Osteocyte (in vitro differentiated cells): ENCODE measurements at places on chromosomes 7 and 10. TPM values are rescaled to one million over a fixed set of nuclear protein-coding genes. Genes with fewer than 3 reads are reported as not detected.

The RELN gene
- total RNA-seq = 0.19 and 0.52 TPM in 2 replicates

The ZNF804B gene
- total RNA-seq = not detected in 2 replicates

The HABP2 gene
- total RNA-seq = 0.11 and 0.18 TPM in 2 replicates

The MOGAT3 gene
- total RNA-seq = not detected in 2 replicates

The NYAP1 gene
- 0.89 and 0.99 TPM in 2 replicates for total RNA-seq

The NPC1L1 gene
- total RNA-seq = not detected in 2 replicates

The ACBD7 gene
- 0.73 and 0.86 TPM in 2 replicates for total RNA-seq

The HACD1 gene
- 25.1 and 28.6 TPM in 2 replicates for total RNA-seq

The ZNF117 gene
- 8.3 and 10.7 TPM in 2 replicates for total RNA-seq

The PRKG1 gene
- total RNA-seq = 10.5 and 10.8 TPM in 2 replicates

The FAM241B gene
- 3.4 TPM in 2 replicates for total RNA-seq

The PPP1R17 gene
- not detected in 2 replicates for total RNA-seq

The GPR22 gene
- total RNA-seq = not detected in 2 replicates

The OR2A1 gene
- not detected in 2 replicates for total RNA-seq

The CACUL1 gene
- 34.0 and 37.5 TPM in 2 replicates for total RNA-seq

The TMEM130 gene
- total RNA-seq = 1.5 and 1.7 TPM in 2 replicates

The CDK1 gene
- total RNA-seq = 12.6 and 13.1 TPM in 2 replicates

The SPDYE2 gene
- total RNA-seq = not detected in 2 replicates

The THNSL1 gene
- 4.4 and 5.0 TPM in 2 replicates for total RNA-seq

The CYP26C1 gene
- total RNA-seq = 0.08 TPM in 1 of 2 replicates, not detected in the other

The HMX2 gene
- not detected in 2 replicates for total RNA-seq

The UCN3 gene
- not detected in 2 replicates for total RNA-seq

The SLC39A12 gene
- not detected in 2 replicates for total RNA-seq

The OR6B1 gene
- not detected in 2 replicates for total RNA-seq

The KCP gene
- total RNA-seq = 0.55 and 0.70 TPM in 2 replicates

The EPDR1 gene
- total RNA-seq = 14.6 and 16.6 TPM in 2 replicates

The OR2AE1 gene
- total RNA-seq = not detected in 2 replicates

The LIPK gene
- total RNA-seq = not detected in 2 replicates

The TMED4 gene
- total RNA-seq = 88.6 and 89.6 TPM in 2 replicates

The PON2 gene
- 77.1 and 78.1 TPM in 2 replicates for total RNA-seq

The ZSCAN25 gene
- total RNA-seq = 19.6 and 20.7 TPM in 2 replicates

The ACTL6B gene
- not detected in 2 replicates for total RNA-seq

The RP9 gene
- 17.9 and 18.9 TPM in 2 replicates for total RNA-seq

The DDC gene
- not detected in 2 replicates for total RNA-seq

The NUPR2 gene
- total RNA-seq = not detected in 2 replicates

The FGFR2 gene
- total RNA-seq = 8.0 and 10.3 TPM in 2 replicates

The TMEM236 gene
- 0.08 and 0.11 TPM in 2 replicates for total RNA-seq

The TAS2R39 gene
- total RNA-seq = not detected in 2 replicates

The STEAP1B gene
- 1.3 and 1.4 TPM in 2 replicates for total RNA-seq

The SPDYE16 gene
- not detected in 2 replicates for total RNA-seq

The ZNF722 gene
- total RNA-seq = not detected in 2 replicates

The IFIT5 gene
- 22.5 and 22.7 TPM in 2 replicates for total RNA-seq

The CNTNAP2 gene
- total RNA-seq = 0.76 and 1.4 TPM in 2 replicates

The TBL2 gene
- 47.7 and 48.0 TPM in 2 replicates for total RNA-seq

The NKX2-3 gene
- not detected in 2 replicates for total RNA-seq

The PITRM1 gene
- 76.5 and 78.7 TPM in 2 replicates for total RNA-seq

The NEUROD6 gene
- not detected in 2 replicates for total RNA-seq

The PALS2 gene
- 12.6 and 15.7 TPM in 2 replicates for total RNA-seq

The H2AZ2 gene
- 165 and 169 TPM in 2 replicates for total RNA-seq

The CXCL12 gene
- total RNA-seq = 153 and 169 TPM in 2 replicates

The CALCR gene
- total RNA-seq = not detected in 2 replicates

The GBX1 gene
- not detected in 2 replicates for total RNA-seq

The ARMC3 gene
- total RNA-seq = not detected in 2 replicates

The SEC31B gene
- 18.3 and 19.6 TPM in 2 replicates for total RNA-seq

The RBM20 gene
- 1.6 and 2.3 TPM in 2 replicates for total RNA-seq

The CALHM3 gene
- not detected in 2 replicates for total RNA-seq
